Panc1 (cell line): ENCODE measurements at places on chromosomes 7 and 10.

GRCh38 chr10:45386657-45387056 lies 12.6 kb downstream of the ALOX5 start:
- no peak for DNase-seq

DNA sequence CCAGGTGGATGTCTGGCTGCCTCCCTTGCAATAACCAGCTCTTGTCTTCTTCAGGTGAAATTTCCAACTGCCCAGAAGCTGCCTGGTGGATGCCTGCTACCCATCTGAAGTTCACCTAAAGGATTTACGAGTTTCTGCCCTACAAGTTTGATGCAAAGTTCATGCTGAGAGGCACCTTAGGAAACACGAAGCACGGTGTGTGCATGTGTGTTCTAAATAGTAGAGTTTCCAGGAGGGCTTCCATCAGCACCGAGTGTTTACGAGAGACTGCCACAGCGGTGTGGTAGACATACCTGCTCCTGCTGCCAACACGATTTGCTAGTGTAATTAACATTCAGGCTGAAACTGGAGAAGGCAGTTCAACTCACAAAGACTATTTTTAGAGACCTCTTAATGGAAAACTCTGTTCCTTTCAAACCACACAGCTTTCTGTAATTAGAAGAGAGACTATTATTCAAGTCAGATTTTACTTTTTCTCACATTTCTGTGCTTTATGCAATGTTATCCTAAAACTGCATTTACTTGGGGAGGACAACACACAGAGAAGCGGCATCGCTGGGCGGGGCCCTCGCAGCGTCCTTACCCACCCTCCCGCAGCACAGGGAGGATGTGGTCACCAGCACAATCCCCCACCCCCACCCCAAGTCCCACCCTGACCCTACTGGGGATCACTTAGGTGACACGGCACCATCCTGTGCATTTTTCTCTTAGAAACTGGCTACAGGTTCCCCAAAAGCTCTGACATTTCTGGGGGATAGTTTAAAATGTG lies 15.5 kb upstream of the CPXM2 start:
- DNase-seq, result no peak

GRCh38 chr10:80197972-80198916 lies 7.1 kb downstream of the ANXA11 start:
- no peak for DNase-seq

GRCh38 chr10:133474027-133474426 lies 20.3 kb downstream of the SCART1 start:
- no peak for DNase-seq

DNA sequence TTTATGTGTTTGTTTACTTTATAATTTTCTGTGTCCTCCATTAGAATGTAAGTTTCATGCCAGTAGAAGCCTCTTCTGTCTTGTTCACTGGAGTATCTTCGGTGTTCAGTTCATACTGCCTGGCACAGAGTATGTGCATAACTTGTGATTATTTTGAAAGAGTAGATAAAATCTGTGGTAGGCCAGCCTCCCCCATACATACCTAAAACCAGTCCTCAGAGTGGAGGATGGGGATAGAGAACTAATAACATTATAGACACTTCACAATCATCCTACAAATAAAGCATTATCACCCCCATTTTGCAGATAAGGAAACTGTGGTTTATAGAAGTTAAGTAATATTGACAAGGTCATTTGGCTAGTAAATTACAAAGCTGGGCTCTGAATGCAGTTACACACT lies 28.0 kb downstream of the VIM start:
- DNase-seq, result no peak

GRCh38 chr7:107255602-107256001 lies 86.8 kb downstream of the HBP1 start:
- no peak for DNase-seq
